ENCODE measurements at places on chromosomes 3 and 15.
A peak's percentile ranks its signal among the peaks of the same experiment; 100 is the strongest.

GRCh38 chr3:59263152-59263551 lies 213.3 kb upstream of the CFAP20DC start:
- no peak for DNase-seq

DNA sequence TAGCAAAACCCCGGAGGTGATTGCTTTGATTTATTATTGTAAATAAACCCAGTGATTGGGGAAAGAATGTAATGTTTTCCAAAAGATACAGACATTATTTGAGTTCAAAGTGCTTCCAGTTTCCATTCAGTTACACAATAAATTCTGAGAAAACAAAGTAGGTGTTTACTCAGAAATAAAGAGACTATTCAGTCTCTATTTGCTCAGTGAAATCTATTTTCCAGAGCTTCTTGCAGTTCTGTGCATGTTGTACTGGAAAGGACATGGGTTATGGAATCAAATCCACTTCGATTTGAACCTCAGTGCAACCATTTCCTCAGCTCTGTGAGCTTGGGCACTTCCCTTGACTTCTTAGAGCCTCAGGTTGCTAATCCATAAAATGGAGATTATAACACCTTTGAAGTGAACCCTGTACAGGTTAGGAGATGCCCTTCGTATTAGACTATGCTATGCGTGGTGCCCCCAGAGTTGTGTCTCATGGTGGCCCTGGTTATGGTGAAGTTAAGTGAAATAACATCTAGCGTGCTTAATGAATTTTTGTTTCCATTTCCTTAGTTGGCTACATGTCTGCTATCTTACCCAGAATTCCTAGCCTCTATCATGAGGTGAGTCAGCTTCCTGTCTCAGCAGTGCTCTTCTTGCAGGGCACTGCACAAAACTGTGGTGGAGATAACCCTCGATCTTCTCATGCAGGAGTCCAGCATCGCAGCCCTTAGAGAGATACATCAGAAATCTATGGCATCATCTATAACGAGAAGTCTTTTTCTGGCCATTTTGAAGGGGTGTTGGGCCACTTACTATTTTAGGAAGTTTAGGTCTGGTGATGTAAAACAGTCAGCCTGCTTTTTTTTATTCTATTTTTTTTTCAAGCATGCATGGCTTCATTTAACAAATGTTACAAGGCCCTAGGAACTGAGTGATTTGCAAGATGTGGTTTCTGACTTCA lies 97.7 kb downstream of the RPL39L start:
- DNase-seq: peak; percentile 29

DNA sequence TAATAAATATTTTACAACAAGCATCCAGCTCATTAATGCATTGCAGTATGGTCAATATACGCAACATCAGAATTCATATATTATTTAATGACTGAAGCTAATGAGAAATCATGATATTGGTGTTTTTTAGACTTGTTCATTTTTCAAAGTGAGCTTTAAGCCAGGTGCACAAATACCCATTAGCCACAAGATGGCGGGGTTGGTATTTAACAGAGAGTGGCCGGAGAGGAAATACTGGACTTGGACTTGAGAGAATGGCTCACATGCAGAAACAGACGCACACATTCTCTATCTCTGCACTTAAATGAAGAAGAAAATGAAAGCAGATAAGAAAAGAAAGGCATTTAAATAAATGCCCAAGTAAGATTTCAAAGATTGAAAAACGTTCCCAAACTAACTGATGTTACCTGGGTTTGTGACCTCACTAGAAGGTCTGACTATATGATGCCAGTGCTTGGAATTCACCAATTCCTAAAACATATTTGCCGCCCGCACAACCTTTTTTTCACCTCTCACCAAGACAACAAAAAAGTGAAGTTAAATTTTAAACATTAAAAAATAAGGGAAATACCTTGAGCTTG lies 21.2 kb upstream of the CRBN start:
- DNase-seq: peak; percentile 29

- no peak for DNase-seq
Observed at GRCh38 chr3:40845447-40845846, 320.7 kb downstream of the ZNF621 start.

GRCh38 chr15:76439542-76439941 lies 103.0 kb downstream of the ISL2 start:
- DNase-seq: no peak

DNA sequence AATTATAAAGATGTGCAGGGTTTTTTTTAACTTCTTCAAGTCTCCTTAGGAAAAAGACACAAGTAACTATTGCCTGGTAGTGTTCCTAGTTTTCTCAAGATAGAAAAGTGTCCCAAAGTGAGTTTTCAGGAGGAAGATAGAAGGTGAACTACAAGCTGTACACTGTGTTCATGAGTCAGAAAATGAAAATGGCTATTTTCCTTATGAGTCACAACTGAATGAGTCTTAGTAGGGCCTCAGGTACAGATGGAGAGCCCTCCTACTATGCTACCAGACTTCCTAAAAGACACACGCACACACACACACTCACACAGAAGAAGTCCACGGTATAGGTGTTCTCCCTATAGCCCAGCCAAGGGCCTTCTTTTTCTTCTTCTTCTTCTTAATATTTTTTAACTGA lies 3.1 kb downstream of the MYO1E start:
- DNase-seq: no peak

DNA sequence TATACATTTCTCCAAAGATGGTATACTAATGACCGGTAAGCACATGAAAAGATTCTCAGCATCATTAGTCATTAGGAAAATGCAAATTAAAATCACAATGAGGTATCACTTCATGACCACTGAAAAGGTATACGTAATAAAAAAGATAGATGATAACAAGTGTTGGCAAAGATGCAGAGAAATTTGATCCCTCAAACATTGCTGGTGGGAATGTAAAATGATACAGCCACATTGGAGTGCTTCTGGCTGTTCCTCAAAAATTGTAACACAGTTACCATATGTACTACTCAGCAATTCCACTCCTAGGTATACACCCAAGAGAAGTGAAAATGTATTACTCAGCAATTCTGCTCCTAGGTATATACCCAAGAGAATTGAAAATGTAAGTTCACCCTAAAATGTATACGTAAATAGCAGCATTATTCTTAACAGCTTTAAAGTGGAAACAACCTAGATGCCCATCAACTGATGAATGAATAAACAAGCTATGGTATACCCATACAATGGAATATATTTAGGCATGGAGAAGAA lies 25.0 kb upstream of the KY start:
- DNase-seq: no peak

All from GM10248 (cell line).